Nucleus accumbens (tissue), 56 donors: ENCODE measurements at places on chromosomes 2 and 18.

DNA sequence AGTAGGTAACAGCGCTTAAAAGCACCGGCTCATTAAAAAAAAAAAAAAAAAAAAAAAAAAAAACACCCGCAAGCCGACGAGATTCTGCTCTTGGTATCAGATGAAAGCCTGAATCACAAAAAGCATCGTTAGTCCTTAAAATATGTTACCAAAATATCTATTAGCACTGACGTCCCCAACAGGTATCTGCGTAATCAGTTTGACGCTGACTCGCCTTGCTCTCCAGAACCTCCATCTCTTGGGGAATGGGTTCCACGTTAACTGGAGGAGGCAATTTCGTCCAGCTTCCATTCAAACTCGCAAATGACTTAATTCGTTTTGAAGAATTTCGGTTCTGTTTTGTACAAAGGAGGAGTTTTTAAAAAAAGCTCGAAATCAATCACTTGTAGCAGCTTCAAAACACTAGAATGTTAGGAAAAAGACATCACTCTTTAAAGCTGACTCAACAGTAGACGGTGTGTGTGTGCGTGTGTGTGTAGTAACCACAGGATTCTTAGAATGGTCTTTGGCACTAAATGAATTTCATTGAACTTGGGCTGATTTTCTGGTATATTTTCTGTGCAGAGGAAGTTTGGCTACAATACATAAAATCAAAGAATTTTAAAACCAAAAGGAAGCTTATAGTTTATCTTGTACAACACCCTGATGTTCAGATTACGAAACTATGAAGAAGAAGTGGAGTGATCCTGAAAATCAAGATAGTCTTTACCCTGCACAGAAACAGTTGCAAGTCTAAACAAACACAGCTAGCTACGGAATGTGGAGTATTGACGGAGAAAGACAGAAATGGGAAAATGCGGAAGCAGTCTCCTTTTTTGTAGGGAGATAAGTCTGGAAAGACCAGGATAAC, 1.1 kb upstream of the PGAP1 start:
- no peak for DNase-seq

DNA sequence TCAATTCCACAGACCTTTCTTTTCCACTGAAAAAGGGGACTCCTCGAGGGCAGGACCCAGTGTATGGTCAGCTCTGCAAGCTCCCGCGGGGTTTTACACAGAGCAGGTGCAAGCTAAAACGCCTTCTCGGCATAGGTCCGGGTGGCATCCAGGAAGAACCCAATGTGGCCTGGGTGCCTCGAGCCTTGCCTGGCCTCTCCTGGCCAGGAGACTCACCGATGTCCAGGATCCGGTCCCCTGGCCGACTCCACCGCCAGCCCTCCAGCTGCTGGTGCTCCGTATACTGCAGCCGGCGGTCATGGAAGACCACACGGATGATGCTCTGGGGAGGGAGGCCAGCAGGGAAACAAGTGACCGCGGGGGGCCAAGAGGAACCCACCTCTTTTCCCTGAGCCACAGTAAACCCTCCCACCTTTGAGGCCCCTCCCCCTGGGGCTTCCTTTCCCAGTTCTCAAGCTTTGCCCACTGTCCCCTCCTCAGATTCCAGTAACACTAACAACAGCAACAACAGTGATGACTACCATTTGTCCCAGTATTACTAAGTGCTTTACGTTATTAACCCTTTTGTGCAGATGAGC, 36.1 kb downstream of the TFCP2L1 start:
- DNase-seq: no peak

- DNase-seq: no peak
Observed at GRCh38 chr18:32910694-32911296, 138.0 kb upstream of the KLHL14 start.

DNA sequence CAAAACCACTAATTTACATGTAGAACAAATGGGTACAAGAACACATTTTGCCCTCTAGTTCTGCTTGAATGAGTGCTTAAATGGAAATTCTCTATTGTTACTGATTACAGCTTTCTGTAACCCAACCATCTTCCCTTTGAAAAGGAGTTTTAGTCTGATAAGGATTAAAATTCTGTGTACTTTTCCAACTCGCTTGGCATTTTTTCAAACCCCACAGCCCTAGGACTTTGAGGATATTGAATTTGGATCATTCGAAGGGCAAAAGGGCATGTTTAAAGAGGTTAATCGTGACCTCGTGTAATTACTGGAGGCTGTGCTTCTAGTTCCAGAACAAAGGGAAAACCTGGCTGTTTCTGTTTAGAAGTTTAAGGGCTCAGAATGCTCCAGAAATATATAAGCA, 432.3 kb downstream of the PID1 start:
- DNase-seq: no peak

DNA sequence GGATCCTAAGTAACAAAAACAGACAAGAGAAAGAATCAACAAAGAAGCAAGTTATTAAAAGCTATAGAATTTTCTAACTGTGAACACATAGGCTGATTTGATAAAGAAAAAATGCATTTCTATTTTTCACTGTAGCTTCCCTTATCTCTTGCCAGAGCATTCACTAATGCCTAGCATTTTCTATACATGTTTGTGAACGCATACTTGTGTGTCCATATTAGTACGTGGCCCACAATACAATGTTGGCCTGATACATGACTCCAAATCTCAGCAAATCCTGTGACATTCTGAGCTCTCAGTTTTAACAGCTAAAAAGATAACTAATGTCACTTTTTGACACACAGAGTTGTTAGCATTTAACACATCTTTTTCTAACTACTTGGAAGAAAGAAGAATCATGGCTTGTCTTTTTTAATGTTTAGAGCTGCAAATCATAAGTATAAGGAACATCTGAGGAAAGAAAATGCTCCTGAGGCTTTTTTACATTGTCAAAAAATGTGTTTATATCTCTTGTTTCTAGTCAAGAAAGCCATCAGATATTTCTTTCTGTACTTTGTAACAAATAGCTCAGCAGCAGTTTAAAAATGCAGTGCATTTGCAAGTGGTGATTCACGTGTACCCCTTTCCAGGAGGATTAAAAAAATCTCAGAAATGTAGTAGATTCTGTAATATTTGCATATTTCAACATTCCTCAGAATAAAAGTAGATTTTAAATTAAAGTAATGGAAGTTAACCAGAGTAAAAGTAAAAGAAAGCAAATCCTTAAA, 1646.8 kb upstream of the TMEFF2 start:
- DNase-seq: no peak

- DNase-seq: no peak
Observed at GRCh38 chr2:207983641-207984042, 41.7 kb downstream of the PLEKHM3 start.

GRCh38 chr18:44793194-44793593, 112.5 kb downstream of the SETBP1 start:
- no peak for DNase-seq

DNA sequence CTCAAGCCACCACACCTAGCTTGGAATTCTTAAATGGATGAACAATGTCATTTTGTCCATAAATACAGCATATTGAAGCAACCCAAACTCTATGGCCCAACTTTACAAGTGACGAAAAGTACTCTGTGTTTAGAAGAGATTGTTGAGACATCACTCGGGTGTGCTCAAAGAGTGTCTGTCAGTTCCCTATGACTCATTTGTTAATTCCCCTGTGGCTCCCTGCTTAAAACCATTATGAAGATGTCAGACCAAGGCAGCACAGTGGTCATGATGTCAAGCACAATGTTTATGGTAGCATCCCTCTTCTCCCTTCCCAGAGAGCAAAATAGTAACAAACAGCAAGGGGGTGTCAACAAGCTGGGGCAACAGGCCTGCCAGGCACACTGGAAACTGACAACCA, 3.0 kb downstream of the LYG1 start:
- DNase-seq: no peak

DNA sequence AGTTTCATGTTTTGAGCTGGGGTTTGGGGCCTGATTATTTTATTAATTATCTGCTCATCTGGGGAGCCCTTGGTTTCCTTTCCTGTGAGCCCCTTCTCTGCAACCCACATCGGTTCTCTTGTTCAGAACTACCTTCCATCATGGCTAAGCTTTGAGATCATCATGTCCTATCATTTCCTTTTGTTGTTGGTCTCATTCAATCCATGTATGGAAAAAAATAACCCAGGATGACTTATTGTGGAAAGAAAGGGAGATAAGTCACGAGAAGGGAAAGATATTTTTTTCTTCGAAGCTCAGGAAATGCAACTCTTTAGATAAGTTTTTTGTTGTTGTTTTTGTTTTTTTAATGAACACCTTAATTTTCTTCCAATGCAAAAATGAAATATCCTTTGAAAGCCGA, 43.7 kb downstream of the EHD3 start:
- DNase-seq: no peak

- no peak for DNase-seq
Observed at GRCh38 chr2:85684806-85685205, 9.4 kb upstream of the GNLY start.

- no peak for DNase-seq
Observed at GRCh38 chr2:149278872-149279264, 51.5 kb upstream of the LYPD6 start.

DNA sequence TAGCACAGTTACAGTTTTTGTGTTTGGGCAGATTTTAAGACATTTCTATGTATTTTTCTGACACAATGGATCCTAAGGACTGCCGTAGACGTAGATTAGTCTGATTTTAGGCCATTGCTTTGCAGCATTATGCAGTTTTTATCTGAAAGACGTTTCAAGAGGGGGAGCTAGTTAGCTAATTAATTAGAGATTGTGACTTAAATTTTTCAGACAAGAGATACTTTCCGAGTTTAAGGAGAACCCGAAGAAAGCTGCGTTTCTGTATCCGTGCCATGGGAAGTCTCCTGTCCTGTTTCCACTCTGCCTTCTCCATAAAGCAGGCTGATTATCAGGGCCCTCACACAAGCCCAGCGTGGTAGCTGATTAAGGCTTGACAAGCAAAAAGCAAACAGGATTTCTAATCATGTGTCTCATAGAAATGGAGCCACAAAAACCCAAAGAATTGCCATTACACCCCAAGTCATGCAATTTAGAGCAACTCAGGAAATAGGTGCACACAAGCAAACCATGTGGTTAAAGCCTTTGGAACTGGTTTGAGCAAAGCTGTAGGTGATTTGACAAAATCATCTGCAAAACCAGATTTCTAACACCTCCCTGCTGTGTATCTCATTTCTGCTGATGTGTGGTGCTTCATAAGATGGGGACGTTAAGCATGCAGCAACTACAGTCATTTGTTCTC, 808.1 kb downstream of the RNF144A start:
- no peak for DNase-seq

DNA sequence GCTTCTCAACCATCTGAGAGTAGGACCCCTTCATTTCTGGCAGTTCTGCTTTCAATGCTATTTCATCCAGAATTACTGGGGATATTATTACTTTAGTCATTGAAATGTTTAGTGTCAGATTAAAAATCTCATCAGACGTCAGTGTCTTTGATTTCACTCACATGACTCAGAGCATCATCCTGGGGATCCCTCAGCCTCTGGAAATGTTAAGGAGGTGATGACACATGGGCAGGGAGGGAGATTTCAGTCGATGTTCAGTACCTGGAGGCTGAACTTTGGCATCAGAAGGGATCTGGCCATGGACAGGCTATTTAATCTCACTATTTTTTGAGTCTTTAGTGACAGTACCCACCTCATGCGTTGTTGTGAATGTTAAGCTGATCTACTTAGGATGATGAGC, 39.1 kb downstream of the OSBPL6 start:
- DNase-seq: no peak

GRCh38 chr2:181839811-181840210, 51.7 kb upstream of the ITPRID2 start:
- DNase-seq: no peak

GRCh38 chr2:194014639-194015038, 1642.4 kb upstream of the SLC39A10 start:
- DNase-seq: no peak

- no peak for DNase-seq
Observed at GRCh38 chr18:59697236-59697932, at the start of gene CCBE1. CCBE1 (minus strand) TSS chr18:59697423.

DNA sequence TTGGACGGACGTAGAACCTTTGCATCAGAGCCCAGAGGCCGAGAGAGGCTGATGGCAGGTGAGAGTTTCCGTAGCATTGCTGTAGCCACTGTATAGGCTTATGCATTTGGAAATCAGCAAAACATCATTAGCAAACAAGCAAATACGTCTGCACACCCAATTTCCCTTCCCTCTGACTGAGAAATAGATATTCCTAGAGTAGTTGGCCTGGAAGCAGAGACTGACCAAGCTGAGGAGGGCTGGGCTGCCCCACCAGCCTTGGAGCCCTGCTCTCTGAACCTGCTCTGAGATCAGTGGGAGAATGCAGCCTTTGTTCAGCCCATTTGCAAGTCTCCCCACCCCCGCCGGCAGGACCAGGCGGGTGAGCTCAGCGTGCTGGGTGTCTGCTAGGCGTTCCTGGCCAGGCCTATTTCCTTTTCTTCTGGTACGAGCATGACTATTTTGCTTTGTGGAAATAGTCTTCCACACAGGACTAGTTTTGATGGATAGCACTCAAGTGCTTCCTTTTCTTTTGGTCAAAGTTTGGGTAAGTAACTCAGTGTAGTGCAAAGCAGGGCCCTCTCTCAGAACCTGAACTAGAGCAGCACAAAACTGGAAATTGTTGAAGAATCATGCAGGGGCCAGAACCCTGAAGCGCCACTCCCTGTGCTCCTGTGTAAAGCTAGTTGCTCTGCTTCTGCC, 21.9 kb upstream of the RNF149 start:
- DNase-seq: peak; percentile 59

- no peak for DNase-seq
Observed at GRCh38 chr18:67636597-67637385, 120.3 kb upstream of the DSEL start.

DNA sequence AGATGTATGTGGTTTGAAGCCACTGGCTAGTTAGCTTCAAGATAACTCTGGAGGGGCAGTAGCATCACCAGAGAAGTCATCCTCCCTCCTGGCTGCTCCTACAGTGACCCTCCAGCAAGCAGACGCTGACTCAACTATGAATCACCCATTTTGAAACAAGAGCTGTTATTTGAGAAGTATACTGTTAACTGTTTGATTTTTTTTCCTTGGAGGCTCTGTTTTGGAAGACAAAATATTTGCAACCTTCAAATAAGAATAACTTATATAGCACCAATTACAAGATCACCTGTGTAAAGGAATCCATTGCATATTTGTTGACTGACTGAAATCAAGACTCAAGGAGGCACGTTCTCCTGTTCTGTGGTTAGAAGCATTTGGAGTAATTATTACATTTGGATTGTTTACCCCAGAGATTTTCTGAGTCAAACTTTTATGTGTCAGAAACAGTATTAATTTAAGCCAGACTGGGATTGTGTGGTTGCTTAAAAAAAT, 313.8 kb downstream of the MTX2 start:
- no peak for DNase-seq

- DNase-seq: no peak
Observed at GRCh38 chr2:48276626-48277025, 253.3 kb upstream of the STON1 start.
